Stimulated activated CD8-positive, alpha-beta memory T cell treated with anti-CD3 and anti-CD28 coated beads, Interleukin-4, amount 100 ng/mL, for 4 hours (primary cell): ENCODE measurements at places on chromosomes 1 and 21.
A peak's percentile ranks its signal among the peaks of the same experiment; 100 is the strongest.

DNA sequence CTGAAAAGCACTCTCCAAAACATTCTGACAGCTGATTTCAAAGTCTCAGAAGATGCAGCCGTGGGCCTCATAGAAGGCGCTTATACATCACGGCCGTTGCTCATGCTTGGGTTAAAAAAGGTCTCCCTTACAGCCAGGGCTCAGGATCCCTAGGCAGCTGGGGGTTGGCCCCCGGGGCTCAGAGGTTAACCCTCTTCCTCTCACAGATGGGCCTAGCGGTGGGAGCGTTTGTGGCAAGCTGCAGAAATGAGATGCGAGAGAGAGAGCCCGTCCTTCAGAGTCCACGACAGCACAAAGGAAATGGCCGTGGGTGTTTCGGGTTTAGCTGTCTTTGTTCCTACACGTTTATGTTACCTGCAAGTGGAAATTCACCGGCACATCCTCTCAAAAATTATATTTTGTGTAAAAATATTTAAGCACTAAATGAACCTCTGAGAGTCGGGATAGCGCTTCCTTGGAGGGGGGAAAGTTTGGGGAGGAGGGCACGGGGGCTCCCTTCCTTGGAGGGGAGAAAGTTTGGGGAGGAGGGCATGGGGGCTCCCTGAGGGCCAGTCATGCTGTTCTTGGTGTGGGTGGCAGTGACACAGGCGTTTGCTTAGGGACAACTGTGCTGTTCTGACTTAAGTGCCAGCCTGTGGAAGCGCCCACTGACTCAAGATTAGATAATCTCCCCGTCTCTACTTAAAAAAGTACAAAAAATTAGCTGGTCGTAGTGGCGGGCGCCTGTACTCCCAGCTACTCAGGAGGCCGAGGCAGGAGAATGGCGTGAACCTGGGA is 20.5 kb upstream of the PRDM15 start:
- no peak for DNase-seq

- DNase-seq = no peak
Observed at GRCh38 chr21:42021371-42022090, 11.4 kb upstream of the ZBTB21 start.

GRCh38 chr1:198934901-198935305 is 296.1 kb downstream of the PTPRC start:
- DNase-seq = peak; percentile 44

- no peak for DNase-seq
Observed at GRCh38 chr1:161816201-161816600, 50.1 kb downstream of the ATF6 start.

GRCh38 chr21:44982558-44983250 is 42.9 kb downstream of the SLX9 start:
- DNase-seq = no peak

DNA sequence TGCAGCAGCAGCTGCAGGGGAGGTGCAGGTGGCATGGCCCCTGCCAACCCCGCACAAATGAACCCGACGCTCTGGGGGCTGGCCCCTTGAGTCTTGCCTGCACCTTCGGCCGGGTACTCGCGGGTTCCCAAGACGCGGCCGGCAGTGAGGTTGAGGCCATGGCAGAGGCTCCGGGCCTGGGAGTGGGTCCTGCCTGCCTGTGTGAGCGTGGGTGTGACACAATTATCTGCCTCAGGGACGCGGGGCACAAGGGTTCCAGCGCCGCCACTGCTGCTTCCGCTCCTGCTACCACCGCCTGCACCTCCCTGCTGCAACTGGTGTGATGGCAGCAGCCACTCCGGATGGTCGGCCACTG is 20.9 kb upstream of the TGFB2 start:
- DNase-seq = no peak

DNA sequence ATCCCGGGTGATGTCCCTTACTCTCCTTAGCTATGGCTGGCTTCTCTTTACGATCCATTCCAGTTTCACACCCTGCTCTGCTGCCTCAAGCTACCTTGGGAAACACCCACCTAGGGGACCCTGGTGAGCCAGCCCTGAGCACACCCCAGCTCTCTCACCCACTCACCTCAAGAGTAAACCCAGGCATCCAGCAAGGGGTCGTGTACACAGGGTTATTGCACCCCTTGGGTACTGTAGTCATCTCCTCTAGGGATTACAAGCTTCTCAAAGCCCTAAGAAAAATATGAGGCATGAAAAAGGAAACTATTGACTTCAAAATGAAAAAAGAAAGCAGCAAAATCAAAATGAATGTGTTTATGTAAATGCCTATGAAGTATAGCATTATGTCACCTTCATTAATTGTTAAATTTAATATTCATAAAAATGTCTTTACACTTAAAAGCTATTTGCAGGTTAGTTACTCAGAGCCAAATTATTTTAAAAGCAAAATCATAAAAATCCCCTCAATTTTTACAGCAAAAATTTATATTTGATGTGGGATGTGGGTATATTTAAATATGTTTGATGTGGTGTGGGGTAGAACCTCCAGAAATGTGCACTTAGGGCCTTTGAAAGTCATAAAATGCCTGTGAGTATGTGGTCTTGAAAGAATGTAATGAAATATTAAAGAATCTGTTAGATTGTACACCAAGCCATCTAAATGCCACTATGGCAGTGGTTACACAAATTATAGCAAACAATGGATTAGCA is 190.3 kb downstream of the C1orf94 start:
- DNase-seq = no peak

- DNase-seq = no peak
Observed at GRCh38 chr1:183697814-183698590, 44.9 kb upstream of the APOBEC4 start.

GRCh38 chr1:208950206-208950605 is 633.3 kb upstream of the CAMK1G start:
- DNase-seq = no peak

GRCh38 chr1:7902478-7903085 is 38.1 kb downstream of the TNFRSF9 start:
- DNase-seq = peak; percentile 33

GRCh38 chr1:230071316-230071715 is 4.3 kb downstream of the GALNT2 start:
- no peak for DNase-seq

GRCh38 chr21:39430457-39430856 is 15.1 kb downstream of the LCA5L start:
- DNase-seq = no peak

- no peak for DNase-seq
Observed at GRCh38 chr1:12052997-12053686, 10.0 kb upstream of the TNFRSF8 start.

GRCh38 chr1:27719286-27720251 is 6.2 kb upstream of the FAM76A start:
- DNase-seq = no peak

DNA sequence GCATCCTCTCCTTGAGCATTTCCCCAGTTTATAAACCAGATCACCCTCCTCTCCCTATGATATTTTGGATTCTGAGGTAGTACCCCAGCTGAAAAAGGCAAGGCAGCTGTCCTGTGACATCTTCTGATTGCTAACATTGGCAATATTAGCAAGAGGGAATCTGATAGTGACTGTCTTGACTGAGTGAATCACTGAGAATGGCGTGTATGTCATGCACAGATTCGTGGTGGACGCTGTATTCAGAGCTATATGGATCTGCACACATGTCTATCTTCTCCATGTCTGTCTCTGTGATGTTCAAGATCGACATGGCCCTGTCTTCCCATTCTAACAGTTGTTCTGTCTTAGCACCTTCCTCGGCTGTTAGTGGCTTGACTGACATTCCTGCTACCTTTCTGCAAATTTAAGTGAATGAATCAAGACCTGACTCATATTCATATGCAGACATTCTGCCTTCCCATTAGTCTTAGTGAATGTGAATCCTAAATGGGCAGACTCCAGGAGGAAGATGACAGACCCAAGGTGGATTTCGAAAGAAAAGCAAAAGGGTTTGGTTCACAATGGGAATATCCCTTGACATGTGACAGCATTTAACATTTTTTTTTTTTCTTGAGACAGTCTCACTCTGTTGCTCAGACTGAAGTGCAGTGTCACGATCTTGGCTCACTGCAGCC is 97.7 kb downstream of the PGBD5 start:
- no peak for DNase-seq

- no peak for DNase-seq
Observed at GRCh38 chr1:204879351-204879750, 8.7 kb downstream of the NFASC start.

GRCh38 chr1:224739997-224740684 is 124.0 kb downstream of the CNIH3 start:
- no peak for DNase-seq

DNA sequence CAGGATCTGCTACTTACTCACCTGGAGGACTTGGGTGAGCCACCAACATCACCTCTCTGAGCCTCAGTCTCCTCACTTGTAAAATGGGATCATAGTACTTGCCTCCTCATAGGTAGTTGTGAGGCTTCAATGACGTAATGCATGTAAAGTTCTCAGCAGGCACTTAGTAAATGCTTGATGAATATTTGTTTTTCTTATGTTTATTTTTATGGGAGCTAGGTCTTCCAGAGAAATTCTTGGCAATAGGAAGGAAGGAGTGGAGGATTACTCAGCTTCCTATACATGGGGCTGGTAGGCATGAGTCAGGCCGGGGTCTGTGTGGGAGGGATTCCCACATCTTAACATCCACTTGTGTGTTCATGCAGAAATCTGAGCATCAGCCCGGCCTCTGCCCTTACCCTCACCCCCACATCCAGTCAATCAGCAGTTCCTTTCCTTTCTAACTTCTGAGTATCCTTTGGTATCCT is 95.4 kb upstream of the USP24 start:
- DNase-seq = no peak

DNA sequence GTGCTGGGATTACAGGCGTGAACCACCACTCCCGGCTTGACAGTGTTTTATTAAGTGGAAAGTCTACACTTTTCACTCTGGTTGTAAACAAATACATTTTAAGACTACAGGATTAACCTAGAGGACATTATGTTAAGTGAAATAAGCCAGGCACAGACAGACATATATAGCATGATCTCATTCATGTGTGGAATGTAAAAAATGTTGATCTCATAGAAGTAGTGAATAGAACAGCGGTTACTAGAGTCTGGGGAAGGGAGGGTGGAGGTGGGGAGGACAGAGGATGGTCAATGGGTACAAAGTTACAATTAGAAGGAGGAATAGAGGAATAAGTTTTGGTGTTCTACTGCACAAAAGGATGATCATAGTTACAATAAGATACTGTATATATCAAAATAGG is 16.9 kb downstream of the CTH start:
- DNase-seq = no peak

GRCh38 chr21:37711286-37711829 is 204.9 kb downstream of the KCNJ6 start:
- DNase-seq = no peak

GRCh38 chr1:172556461-172556860 is 23.5 kb downstream of the SUCO start:
- no peak for DNase-seq

DNA sequence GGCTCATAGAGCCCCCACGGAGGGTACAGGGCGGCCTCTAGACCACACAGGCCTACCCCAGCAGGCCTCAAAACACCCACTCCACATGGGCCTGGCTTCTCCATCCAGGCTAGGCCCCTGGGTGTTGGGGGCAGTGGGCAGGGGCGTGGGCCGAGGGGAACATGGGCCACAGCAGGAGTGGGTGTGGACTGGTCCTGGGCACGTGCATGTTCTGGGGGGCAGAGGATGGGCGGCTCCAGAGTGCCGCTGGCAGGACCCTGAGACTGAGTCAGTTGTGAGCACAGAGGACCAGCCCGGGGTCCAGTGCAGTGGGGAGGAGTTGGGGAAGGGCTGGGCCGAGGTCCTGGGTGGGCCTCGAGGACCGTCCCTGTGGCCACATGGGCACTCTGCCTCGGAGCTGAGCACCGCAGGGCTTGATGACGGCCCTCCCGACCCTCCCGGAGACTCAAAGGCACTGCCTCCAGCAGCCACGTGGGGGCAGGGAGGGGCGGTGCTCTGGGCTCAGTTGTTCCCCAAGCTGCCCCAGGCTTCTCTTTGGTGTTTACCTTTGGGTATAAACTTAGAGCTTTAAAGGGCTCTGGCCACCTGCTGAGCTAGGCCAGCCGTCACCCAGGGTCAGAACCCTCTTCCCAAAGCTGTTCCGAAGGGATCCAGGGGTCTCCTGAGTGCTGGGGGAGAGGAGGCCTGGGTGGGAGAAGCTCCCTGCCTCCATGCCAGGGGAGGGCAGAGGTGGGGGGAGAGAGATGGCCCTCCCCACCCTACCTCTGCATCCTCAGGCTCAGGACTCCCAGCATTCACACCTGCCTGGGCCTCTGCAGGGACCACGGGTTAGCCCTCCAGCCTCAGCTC is 79.9 kb downstream of the MORN1 start:
- DNase-seq = peak; percentile 34

DNA sequence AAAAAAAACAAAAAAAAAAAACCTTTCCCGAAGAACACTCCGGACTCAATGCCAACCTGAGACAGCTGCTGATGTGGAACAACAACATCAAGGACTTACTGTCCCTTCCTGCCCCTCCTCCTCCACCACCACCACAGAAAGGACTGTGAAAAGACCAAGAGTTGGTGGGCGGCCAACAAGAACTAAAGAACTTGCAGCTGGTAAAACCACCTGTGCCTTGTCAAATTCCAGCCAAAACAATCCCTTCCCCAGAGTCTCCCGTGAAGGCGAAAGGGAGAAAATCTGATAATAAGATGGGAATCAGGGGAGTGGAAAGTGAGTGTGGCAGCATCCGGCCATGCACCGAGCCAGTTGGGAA is 88.9 kb downstream of the PROX1 start:
- DNase-seq = no peak

DNA sequence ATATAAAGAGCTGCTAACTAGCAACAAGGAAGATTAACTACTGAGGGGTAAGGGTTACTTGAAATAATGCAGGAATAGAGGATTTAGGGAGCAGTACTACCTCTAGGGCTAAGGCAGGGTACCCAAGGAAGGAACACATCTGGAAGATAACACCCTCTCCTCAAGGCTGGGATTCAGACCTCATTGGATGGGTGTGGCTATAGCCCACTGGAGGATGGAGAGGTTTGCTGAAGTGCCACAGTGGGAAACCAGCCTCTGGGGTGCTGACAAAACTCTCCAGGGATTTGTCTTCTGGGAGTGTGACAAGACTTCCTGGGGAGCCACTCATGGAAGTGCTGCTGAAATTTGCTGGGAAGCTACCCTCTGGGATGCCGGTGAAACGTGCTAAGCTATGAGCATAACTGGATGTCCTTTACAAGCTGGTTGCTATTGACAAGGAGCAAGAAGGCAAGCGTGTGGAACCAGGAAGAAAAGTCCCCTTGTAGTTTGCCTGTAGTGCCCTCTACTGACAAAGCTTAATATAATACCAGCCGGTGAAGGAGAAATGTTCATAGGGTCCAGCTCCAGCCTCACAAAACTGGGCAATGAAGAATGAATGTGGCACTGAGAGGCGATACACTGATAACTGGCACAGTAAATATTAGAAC is 122.8 kb upstream of the USP24 start:
- DNase-seq = no peak

GRCh38 chr1:44029260-44029910 is 1.9 kb downstream of the SLC6A9 start:
- no peak for DNase-seq

GRCh38 chr1:152328801-152329391 is 3.9 kb upstream of the FLG start:
- DNase-seq = no peak
